Fibroblast of skin of left biceps (primary cell): ENCODE measurements at places on chromosomes 3 and 15.

DNA sequence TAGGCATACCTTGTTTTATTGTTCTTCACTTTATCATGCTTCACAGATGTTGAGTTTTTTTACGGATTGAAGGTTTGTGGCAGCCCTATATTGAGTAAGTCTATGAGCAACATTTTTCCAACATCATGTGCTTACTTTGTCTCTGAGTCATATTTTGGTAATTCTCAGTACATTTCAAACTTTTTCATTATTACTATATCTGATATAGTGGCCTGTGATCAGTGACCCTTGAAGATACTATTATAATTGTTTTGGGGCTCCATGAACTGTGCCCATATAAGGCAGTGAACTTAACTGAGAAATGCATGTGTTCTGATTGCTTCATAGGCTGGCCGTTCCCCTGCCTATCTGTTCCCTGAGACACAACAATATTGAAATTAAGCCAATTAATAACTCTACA, 42.8 kb upstream of the NSMCE3 start:
- peak; percentile 44 for DNase-seq

DNA sequence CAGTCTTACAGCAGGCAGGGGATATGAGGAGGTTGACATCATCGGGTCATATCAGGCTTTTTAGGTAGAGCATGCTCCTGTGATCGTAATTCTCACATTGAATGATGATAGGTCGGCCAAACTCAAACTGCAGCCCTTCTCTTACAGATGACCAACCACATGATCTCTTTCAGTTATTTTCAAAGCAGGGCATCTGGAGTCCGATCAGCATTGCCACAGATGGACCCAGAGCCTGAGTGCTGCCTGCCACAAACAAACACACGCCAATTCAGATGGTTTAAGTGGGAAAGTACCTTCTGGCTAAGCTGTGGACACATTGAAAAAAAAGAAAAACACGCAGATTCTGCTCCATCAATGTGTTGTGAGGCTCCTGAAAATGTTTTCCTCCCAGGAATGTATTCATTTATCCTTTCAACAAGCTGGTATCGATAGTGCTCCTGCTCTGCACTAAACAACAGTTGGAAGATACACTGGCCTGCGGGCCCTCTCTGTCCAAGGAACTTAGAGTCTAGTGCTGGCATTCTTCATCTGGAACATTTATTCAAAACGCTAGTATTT, 31.2 kb downstream of the ARPP21 start:
- no peak for DNase-seq

DNA sequence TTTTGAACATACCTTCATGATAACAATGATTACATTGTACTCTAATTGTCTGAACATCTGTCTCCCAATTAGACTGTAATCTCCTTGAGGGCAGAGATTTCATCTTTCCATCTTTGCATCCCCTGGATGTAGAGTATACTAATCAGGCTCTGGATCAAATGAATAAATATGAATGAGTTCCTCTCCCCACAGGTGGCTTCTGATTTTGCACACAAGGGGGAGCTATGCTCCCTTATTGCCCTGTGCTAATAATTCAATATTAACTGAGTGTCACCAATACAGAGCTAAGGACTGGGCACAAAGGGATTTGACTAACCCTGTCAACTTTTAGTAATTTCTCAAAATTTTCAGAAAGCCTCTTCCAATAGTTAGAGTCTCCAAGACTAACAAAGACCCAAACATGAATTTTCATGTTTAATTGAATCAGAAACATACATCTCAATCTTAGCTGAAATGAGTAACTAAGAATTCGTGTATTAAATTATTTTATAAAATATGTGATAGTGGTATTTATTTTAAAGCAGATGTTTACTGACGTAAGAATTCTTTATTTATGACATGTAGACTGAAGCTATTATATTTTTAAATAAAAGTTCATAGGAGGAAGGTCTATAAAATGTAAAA, 3.0 kb downstream of the DUOXA1 start:
- DNase-seq, result no peak

GRCh38 chr3:29557186-29557585, 276.3 kb downstream of the RBMS3 start:
- no peak for DNase-seq

- no peak for DNase-seq
Observed at GRCh38 chr3:169999433-169999832, 32.8 kb downstream of the SEC62 start.

DNA sequence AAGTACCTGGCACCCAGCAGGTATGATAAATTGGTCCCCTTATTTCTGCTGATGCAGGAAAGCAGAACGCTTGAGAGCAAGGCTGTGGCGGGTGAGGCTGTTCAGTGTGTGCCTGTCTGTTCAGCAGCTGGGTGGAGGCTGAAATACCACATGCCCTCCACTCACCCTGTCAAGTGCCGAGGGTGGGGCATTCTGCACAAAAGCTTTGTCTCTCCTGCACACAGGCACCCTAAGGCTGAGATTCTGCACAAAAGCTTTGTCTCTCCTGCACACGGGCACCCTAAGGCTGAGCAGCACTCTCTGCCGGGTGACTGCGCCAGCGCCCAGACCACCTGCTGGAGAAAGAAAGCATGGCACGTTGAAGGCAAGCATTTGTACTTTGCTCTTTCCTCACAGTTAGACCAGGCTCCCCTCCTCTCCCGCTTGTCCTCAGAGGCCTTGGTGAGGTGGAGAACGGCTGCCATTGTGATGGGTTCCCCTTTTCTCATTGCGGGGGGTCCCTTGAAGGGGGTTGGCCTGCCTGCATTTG, 97.5 kb downstream of the BDH1 start:
- no peak for DNase-seq

- no peak for DNase-seq
Observed at GRCh38 chr3:26091096-26091495, 301.2 kb downstream of the OXSM start.

DNA sequence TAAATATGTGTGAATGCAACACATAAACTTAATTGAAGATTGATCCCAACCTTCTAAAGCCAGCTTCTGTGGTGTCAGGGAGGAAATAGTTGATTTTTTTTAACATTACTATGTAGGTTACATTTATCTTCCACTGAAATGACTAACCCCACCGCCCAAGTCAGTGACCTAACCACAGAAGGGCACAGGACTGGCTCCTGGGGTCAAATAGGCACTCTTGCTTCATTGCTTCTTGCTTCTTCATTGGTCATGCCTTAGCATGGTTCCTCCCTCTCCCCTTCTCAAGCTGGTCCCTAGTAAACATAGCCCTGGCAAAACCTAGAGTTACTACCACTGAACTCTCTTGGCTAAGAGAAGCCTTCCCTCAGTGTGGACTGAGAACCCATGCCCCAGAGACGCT, 12.3 kb downstream of the EIF1B start:
- no peak for DNase-seq

- no peak for DNase-seq
Observed at GRCh38 chr15:74042603-74043424, 39.5 kb downstream of the GOLGA6A start.
